ENCODE measurements at places on chromosomes 7 and 10.

GRCh38 chr7:100835903-100836811, 8.8 kb upstream of the EPHB4 start:
- DNase-seq = no peak

DNA sequence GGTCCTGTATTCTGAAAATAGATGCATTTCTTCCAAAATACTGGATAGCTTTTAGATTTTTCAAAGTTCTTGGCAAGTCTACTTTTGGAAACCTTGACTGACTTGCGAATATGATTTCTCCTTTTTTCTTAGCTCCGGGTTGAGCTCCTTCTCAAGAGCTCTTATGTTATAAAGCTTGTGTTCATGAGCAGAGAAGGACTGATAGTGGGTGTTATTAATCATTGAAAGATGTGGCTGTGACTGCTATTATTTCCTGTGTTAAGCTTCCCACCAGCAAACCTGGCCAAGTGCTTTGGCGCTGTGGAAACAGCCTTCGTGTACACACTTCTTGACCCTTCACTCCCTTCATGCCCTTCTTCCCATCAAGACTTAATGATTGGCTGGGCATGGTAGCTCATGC, 98.2 kb downstream of the KIAA1217 start:
- no peak for DNase-seq

DNA sequence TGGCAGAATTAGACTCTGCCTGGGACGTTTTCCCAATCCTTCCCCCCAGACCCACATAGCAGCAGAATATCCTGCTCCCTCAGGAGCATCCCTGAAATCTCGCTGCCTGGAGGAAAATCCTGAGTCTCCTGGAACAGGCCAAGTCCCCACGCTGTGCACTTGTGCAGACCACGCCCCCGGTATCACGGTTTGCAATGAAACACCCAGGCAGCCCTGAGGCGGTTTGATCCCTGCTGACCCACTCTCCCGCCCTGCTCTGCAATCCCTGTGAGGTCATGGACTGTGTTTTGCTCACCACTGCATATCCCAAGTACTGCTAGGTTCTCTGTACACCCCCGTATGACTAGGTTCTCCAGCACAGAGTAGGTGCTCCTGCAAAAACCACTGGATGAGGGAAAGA, 411.8 kb upstream of the MGMT start:
- DNase-seq = no peak

DNA sequence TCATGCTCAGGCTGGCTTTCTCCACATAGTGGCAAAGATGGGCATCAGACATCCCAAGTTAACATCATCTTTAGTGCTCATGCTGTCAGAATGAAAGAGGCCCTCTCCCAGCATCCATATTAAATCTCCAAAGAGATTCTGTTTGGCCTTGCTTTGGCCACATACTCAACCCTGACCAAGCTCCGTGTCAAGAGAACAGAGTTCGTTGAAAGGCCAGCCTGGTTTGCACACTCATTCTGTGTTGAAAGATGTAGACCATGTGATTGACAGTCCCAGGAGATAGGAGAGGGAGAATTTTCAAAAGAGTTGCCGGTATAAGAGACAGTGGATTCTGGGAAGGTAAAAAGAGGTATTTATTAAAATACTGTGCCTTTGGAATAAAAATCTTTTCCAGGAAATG, 19.7 kb downstream of the MET start:
- DNase-seq = no peak

DNA sequence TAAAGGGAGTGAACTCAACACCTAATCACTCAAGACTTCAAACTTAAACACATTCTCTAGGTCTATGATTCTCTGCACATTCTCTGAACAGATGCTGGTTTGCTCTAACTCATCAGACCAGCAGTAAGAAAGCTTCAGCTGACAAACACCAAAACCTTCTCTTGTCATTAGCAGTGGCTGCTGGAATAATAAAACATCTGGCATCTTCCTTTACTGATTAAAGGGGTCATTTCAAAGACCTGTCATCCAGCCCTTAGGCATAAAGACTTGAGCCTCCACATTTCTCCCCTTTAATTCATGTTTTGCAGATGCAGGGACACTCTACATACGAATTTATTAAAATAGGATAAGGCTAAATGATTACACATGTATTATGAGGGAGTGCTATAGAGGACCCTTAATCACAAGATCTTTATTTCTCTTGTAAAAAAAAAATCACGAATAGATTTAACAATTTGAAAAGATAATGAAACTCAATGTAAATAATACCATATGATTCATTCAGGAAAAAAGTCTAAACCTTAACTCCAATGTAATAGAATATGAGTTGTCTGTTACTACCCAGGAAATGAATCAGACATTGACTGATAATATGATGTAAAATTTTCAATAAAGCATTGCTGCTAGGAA, 152.4 kb upstream of the GNAI1 start:
- DNase-seq = peak; percentile 50

DNA sequence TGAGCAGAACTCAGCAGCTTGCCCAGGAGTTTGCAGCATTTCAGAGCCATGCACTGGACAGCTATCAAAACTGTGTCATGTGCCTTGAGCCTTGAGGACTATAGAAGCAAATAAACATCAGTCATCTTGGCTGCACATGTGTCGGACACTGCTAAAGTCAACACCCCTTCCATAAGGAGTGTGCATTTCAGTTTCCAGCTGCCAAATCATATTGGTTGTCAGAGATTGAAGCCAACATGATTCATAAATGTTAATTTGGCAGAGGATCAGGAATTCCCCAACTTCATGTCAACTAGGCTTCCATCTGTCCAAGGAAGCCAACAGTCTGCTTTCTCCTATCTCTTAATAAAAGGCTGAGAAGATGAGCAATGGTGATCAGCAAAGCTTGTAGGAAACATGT, 32.8 kb downstream of the SLC16A12 start:
- peak; percentile 42 for DNase-seq

GRCh38 chr7:27224983-27225934, 17.3 kb upstream of the EVX1 start:
- DNase-seq = no peak

GRCh38 chr10:71694039-71694501, 25.5 kb downstream of the C10orf105 start:
- no peak for DNase-seq

GRCh38 chr10:62534031-62534430, 159.9 kb downstream of the ZNF365 start:
- DNase-seq = no peak

GRCh38 chr10:58027426-58027825, 240.3 kb downstream of the IPMK start:
- DNase-seq = no peak

DNA sequence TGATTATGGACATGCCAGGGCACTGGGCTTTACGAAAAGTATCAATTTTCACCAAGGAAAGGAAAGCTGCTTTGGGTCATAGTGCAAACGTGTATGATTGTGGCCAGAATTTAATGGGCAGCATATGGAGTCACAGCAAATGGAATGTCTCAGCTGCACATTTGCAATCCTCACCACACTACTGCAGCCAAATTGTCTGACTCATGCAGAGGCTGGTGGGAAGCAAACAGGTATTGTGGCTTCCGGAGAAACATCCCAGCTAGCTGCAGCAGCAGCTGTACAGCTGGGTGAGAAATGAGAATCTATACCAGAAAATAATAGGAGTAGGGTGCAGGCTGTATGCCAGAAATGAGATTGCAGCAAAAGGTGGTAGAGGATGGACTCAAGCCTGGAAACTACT, 374.7 kb upstream of the VWC2 start:
- DNase-seq = no peak

DNA sequence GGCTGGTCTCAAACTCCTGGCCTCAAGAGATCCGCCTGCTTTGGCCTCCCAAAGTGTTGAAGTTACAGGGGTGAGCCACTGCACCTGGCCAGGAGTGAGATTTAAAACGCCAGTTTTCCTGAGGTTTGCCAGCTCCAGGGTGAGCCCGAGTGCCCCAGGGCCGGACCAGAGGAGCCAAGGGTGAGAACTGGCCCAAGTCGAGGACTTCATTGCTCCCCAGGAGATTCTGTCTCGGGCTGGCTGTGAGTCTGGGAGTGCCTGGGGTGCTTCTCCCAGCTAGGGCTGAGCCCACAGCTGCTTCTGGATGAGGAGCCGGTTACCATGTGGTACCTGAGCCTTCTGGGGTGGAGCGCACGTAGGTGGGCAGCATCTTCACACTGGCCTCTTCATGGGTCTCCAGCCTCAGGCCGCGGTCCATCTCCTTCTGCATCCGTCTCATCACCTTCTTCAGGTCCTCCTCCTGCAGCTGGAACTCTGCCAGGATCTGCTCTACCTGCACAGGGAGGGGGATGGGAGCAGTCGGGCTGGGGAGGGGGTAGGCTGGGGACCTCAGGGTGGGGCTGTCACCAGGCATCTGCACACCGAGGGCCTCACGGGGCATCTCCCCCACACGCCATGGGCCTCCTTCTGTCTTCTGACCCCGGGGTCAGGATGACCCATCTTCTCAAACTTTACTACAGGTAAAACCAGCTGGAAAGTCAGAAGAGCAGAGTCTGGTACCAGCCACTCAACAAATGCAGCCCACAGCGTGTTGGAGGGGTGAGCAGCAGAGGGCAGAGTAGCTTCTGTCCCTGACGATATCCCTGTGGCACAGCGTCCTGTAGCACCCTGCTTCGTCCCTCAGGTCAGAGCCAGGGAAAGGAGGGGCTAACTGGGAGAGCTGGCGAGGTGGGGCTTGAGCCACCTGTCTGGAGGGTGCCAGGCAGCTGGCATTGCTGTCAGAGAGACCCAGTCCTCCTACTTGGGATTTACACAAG, 12.1 kb upstream of the MYL7 start:
- DNase-seq = no peak

DNA sequence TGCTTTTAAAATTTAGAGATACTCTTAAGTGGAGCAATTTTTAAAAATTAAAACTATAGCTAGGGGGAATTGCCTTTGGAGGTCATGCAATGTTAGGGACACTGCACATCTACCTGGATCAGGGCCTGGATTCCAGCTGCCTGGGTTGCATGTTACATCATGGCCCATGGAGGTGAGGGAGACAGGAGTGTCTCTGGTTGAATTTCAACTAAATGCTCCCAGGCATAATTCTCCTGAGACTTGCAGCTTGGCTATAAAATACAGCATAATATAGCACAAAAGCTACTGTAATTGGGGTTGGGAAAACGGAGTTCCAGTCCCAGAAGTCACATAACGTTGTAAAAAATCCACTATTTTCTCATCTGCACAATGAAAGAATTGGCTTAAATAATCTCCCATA, 782.5 kb downstream of the LRMDA start:
- no peak for DNase-seq

GRCh38 chr10:49365675-49366415, 30.0 kb downstream of the DRGX start:
- no peak for DNase-seq

- DNase-seq = no peak
Observed at GRCh38 chr7:109158246-109158645, 588.6 kb downstream of the DNAJB9 start.

- no peak for DNase-seq
Observed at GRCh38 chr7:115289971-115290370, 368.1 kb downstream of the MDFIC start.

- DNase-seq = peak; percentile 23
Observed at GRCh38 chr7:44561962-44562621, 11.6 kb downstream of the DDX56 start.

- no peak for DNase-seq
Observed at GRCh38 chr7:1693991-1694524, 24.0 kb downstream of the ELFN1 start.

DNA sequence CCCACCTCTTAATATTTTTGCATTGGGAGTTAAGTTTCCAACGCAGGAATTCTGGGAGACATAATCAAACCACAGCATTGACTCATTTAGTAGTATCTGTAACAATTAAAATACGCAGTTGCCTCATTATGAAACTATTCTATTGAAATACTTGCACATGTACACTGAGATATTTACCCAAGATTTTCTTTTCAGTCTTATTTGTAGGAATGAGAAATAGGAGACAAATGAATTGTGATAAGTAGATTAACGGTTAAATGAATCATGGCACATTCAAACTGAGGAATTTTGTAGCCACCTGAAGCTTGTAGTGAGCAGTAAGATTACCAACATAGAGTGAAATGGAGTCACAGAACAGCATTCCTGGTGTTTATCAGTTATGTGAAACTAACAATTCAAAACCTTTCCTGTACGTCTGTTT, 18.1 kb downstream of the RP9 start:
- DNase-seq = no peak
